ENCODE measurements at places on chromosomes 7 and 10.
A peak's percentile ranks its signal among the peaks of the same experiment; 100 is the strongest.

DNA sequence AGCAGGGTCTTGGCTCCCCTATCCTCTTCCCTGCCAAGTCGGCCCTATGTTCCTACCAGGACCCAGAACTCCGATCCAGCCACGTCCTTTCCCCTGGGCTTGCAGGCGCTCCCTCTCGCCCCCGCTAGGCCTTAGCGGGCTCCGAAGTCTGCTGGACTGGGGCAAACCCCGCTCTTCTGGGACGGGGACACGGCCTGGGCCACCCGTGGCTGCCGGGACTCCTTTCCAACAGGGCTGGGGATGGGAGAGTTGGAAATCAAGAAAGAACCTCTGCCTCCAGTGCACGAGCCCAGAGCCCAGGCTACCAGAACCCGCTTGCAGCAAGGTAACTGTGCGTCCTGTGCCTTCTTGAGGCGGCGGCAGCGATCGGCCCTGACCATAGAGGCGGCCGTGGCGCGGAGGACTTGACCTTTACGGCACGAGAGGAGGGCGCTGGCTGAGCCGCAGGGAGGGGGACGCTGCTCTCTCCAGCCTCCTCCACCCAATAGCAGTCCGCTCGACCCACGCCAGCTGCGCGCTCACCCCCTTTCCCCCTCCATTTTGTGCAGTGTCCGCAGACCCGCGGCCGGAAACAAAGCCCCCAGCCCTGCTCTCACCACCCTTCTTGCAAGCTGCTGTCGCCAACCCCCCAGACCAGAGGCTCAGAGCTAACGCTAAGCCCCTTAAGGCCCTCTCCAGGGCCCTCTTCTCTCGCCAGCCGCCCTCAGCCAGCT, 7.0 kb upstream of the HOXA11 start:
- no peak for DNase-seq

- no peak for DNase-seq
These were observed 55.1 kb upstream of the PPP2R2D start for GRCh38 chr10:131845505-131846239.

- no peak for DNase-seq
These were observed 244.3 kb upstream of the SHH start for GRCh38 chr7:156056534-156056933.

GRCh38 chr7:25353196-25353595, 124.9 kb upstream of the NPVF start:
- DNase-seq = no peak

DNA sequence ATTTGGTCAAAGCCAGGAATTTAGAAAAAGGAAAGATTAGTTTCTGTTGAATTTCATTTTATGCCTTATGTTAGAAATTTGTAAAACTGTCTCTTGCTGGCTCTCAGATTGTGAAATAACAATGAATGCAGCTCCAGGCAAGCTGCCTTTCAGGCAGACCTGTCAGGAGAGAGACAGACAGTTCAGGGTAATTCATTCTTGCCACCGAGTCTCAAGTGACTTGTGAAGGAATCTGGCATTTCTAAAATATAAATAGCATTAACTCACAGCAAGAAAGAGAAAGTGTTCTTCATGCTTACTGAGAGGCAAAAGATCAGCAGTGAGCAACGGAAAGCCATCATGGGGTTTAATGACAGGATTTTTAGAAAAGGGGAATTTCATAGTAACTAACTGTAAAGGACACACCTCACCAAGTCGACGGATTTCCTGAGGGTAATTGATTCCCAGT, 442.3 kb upstream of the AKR1E2 start:
- DNase-seq = peak; percentile 54

DNA sequence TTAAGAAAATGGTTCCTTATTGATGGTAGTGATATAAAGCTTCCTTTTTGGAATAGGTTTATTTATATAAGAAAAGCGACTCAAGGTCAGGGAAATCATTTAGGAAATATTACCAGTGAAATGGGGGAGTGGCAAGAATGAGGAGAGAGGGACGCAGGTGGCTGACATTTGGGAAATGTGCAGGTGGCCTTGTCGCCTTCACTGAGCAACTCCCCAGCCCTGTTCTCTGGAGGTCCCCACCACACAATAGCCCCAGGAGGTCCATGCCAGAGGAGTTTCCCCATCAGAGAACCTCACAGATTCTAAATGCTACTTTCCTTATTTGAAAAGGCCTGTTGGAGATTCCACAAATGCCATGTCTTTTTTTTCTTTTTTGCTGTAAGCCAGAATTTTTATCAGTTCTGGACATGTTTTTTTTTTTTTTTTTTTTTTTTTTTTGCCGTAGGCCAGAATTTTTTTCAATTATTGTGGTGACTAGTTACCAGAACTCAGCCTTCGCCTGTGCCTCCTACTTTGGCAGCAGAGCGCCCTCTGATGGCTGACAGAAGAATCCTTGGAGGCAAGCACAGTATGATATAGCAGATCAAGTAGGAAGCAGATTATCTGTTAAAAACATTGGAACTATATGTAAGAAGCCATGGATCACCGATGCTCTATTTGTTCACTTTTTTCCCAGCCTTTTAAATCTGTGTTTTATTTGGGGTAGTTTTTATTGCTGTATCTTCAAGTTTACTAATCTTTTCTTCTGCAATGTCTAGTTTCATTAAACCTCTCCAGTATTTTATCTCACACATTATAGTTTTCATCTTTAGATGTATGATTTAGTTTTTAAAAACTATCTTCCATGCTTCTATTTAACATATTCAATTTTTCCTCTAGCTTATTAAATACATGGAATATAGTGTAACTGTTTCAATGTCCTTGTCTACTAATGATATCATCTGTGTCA, 18.6 kb downstream of the OPALIN start:
- DNase-seq = peak; percentile 82

DNA sequence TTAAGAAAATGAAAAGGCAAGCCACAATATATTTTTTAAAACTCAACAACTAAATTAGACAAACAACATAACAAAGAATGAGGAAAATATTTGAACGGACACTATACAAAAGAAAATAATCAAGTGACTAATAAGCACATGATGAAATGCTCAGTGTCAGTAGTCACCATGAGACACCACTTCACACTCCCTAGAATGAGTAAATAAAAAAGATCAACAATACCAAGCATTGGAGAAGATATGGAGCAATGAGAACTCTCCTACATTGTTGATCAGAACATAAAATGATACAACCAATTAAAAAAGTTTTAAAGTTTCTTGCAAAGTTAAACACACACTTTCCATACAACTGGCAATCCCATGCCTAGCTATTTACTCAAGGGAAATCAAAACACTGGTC, 222.2 kb downstream of the C7orf25 start:
- no peak for DNase-seq

GRCh38 chr10:120085096-120085796, 192.7 kb downstream of the SEC23IP start:
- DNase-seq = no peak

GRCh38 chr10:3366735-3367405, 194.3 kb upstream of the PITRM1 start:
- no peak for DNase-seq

DNA sequence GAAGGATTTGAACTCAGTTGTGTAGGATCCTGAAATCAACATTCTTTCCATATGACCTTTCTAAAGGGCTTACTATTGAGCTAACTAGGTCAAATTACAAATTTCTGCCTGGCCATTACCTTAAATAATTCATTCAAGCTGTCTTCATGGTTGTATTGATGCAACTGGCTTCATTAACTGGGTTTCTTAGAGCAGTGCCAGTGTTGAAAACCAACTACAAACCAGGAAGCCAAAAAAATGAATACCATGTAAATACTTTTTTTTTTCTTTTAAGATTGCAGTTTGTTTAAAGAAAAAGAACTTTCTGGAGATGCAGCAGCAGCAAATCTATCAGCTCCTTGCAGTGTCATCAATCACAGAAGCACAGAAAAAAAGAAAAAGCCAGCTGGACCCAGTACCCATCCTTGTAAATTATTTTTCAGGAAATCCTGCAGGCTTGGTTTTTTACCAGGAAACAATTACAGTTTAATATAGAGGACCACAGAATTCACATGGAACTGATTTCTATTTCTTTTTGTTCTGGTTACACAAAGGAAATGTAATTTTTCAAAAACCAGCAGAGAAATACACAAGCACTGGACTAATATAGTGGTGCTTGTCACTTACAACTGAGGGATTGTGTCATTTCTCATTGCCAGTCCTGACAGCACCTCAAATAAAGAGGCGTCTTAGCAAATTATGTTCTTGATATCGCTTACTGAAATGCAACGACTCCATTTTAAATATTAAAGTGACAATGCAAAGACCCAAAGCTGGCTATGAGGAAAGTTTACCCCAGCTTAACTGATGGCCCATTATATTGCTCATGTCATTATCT, 131.9 kb downstream of the TMEM26 start:
- no peak for DNase-seq

GRCh38 chr7:30253796-30254165, 30.6 kb upstream of the ZNRF2 start:
- DNase-seq = no peak

- no peak for DNase-seq
These were observed 107.6 kb downstream of the INPP5A start for GRCh38 chr10:132645247-132645530.

GRCh38 chr10:129730993-129731325, 233.1 kb downstream of the EBF3 start:
- no peak for DNase-seq

- no peak for DNase-seq
These were observed 227.0 kb downstream of the ANK3 start for GRCh38 chr10:60162631-60163030.

DNA sequence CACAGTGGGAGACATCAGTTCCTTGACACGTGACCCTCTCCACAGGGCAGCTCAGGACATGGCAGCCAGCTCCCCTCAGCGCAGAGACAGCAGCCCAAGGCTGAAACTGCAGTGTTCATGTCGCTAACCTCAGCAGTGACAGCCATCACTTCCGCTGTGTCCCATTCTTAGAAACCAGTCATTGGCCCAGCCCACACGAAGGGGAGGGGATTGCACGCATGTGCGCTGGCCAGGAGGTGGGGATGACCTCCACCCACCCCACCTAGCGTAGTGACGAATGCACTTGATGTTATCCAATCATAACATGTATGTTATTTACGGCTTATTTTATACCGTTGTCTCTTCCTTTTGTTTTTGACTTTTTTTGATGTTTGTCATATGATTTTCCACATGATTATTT, 36.9 kb upstream of the EGFR start:
- DNase-seq = no peak

- no peak for DNase-seq
These were observed 491 bp upstream of the SH2D4B start for GRCh38 chr10:80537086-80537735.

DNA sequence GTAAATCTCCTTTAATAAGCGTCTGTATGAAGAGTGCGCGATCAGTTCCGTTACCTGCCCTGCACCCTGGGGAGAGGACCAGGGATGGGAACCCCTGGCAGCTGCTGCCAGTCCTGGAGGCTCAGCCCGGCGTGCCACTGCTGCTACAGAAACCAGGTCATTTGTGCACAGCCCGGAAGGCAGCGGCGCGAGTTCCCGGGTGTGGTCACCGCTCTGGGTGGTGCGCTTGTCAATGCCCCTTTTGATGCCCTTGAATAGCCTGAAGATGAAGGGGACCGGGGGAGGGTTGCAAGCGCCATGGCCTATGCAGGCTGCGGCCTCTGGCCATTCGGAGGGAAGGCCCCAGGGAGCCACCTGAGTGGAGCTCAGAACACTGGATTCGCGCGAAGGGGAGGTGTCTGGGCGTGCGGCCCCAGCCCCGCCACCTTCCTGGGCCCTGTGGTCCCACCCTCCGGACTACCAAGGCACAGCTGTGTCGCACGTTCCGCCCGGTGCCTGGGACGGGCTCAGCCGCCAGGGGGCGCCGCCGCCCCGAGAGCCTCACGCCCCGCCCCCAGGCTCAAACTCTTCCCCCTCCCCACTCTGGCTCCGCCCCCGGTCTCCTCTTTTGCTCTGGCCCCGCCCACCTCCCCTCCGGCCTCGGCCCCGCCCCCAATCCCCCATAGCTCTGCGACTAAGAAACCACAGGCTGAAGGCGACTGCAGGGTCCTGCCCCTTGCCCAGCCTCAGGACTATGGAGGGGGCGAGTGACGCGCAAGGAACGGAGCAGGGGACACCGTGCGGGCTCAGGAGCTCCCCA, 16.5 kb downstream of the AP5Z1 start:
- peak; percentile 54 for DNase-seq

- DNase-seq = no peak
These were observed 33.7 kb upstream of the TNRC18 start for GRCh38 chr7:5457245-5457735.

DNA sequence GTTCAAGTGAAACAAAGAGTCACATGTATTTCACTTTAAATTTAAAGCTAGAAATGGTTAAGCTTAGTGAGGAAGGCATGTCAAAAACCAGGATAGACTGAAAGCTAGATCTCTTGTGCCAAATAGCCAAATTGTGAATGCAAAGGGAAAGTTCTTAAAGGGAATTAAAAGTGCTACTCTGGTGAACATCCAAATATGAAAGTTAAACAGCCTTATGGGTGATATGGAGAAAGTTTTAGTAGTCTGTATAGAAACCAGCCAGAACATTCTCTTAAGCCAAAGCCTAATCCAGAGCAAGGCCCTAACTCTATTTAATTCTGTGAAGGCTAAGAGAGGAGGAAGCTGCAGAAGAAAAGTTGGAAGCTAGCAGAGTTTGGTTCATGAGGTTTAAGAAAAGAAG, 47.1 kb downstream of the MXI1 start:
- no peak for DNase-seq

GRCh38 chr7:15175152-15175551, 272.6 kb upstream of the DGKB start:
- no peak for DNase-seq

- peak; percentile 62 for DNase-seq
These were observed 28.2 kb upstream of the TLL2 start for GRCh38 chr10:96541921-96542320.

DNA sequence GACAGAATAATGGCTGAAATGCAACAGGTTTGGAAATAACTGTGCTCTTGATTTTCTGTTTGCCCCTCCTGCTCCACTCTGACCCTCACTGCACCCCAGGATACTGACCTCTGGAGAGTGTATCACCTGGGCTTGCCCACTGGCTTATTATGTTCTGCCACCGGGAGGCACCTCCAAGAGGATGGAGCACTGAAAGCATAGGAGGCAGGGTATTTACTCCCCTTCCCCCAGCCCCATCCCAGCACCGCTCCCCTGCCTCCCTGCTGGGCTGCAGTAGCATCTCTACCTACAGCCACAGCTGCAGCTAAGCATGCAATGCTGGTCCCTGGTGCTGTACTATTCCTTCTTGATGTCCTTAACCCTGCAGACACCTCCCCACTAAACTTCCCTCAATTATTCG, 26.4 kb downstream of the RAB11FIP2 start:
- no peak for DNase-seq

DNA sequence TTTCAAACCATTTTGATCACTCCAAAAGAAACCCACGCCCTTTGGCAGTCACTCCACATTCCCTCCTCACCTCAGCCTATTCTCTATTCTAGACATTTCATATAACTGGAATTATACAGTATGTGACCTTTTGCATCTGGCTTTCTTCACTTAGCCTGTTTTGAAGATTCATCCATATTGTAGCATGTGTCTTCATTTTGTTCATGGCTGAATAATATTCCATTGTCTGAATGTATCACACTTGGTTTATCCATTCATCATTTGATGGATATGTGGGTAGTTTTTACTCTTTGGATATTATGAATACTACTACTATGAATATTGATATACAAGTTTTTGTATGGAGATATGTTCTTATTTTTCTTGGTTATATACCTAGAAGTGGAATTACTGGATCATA, 3.5 kb upstream of the OTUD1 start:
- no peak for DNase-seq

GRCh38 chr7:30980194-30980593, 16.4 kb downstream of the GHRHR start:
- no peak for DNase-seq

- peak; percentile 28 for DNase-seq
These were observed 93.9 kb downstream of the SEPTIN7 start for GRCh38 chr7:35894721-35895120.

GRCh38 chr10:12909836-12910185, 91.7 kb downstream of the CCDC3 start:
- no peak for DNase-seq
